ENCODE measurements at places on chromosomes 5 and 9. TPM values are rescaled to one million over a fixed set of nuclear protein-coding genes. Genes with fewer than 3 reads are reported as not detected.

Gene STK32A
- total RNA-seq: not detected

Gene RNF183
- not detected for total RNA-seq

Gene OR2V2
- not detected for total RNA-seq

Gene ECSCR
- not detected for total RNA-seq

Gene CORO2A
- 1.8 TPM for total RNA-seq

- no peak for DNase-seq
Observed at GRCh38 chr5:179152144-179152895, 92.1 kb downstream of the ZNF354C start.

- DNase-seq: no peak
Observed at GRCh38 chr5:91027405-91028139, 355.5 kb downstream of the ARRDC3 start.

DNA sequence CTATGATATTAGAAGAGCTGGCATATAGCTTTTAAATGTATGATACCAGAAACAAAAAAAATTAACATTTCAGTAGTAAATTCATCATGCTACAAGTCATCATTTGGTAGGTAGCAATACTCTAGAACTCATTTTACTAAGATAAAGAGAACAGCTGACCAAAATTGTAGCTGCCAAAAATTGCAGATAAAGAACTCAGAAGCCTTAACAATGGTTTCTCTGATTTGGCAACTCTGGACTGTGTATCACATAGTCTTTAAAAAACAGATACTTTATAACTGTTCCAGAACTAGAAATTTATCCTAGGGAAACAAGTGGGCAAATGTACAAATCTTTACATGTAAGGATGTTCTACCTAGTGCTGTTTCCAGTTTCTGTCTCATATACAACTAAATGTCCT is 33.9 kb downstream of the ZFR start:
- DNase-seq: no peak

- no peak for DNase-seq
Observed at GRCh38 chr5:40570408-40571129, 109.1 kb upstream of the PTGER4 start.

GRCh38 chr5:136051486-136052220 is 22.9 kb downstream of the TGFBI start:
- no peak for DNase-seq

Data from osteocyte (in vitro differentiated cells).